AG10803 (cell line): ENCODE measurements at places on chromosomes 3 and 15.

DNA sequence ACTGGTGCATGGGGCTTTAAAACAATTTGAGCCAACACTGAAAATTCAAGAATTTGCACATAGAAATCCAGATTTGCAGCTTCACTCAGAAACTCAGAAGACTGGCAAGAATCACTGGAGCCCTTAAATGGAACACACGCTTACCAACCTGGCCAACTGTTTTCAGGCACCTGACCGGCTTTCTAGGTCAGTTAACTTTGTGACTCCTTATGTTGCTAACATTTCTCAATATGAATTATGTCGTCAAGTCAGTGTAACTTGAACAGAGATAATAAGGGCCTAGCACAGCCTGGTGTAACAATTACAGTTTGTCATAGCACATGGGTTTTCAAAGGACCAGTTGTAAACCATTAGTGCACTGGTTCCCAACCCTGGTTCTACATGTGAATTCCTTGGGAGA lies 6.8 kb downstream of the CERS3 start:
- DNase-seq, result no peak

DNA sequence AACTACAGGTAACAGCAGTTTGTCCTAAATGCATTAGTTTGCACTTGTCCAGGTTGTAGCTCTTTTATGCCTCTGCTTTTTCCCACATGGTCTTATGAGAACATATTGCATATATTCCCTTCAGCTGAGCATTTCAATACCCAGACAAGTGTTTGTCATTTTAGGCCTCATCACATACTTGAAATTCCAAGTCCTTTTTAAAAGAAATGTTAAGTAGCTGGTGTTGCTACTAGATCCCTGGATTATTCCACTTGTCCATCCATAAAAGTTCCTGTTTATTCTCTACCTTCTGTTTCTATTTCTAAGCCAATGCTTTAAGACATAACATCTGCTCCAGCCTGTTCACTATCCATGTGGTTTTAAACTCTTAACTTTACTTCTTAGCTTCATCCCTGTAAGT lies 128.4 kb downstream of the NECTIN3 start:
- DNase-seq, result peak; percentile 54

- DNase-seq, result no peak
Observed at GRCh38 chr3:42773409-42773751, 327 bp upstream of the CCDC13 start.

GRCh38 chr3:119500901-119501300 lies 2.6 kb downstream of the TIMMDC1 start:
- no peak for DNase-seq

DNA sequence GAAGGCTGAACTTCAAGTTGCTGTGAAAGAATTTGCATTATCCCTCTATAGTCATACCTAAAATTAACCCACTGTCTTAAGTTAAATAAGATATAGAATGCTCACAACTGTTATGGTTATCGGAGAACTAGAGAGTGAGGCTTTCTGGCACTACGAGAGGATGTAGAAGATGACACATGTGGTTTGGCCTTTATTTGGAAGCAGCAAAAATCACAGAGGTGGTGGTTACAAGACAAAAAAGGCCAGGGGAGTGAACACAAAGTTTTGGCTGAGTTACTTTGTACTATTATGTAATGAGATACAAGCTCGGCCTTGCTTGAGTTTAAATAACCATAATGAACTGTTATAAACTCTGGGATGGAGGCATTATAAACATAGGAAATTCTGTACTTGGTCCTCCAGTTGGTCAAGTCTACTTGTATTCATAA lies 78.3 kb upstream of the ICE2 start:
- no peak for DNase-seq

- no peak for DNase-seq
Observed at GRCh38 chr3:187966096-187966495, 187.9 kb upstream of the LPP start.

DNA sequence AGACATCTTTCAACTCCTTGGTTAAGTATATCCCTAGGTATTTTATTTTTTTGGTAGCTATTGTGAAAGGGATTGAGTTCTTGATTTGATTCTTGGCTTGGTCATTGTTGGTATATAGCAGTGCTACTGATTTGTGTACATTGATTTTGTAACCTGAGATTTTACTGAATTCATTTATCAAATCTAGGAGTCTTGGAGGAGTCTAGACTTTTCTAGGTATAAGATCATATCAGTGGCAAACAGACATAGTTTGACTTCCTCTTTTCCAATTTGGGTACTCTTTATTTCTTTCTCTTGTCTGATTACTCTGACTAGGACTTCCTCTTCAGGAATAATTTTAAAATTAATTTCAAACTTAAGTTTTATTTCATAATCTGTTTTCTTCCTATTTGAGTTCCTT lies 125.2 kb downstream of the OCA2 start:
- DNase-seq, result no peak

- no peak for DNase-seq
Observed at GRCh38 chr3:129482721-129483120, 42.7 kb downstream of the IFT122 start.

- DNase-seq, result no peak
Observed at GRCh38 chr3:147160984-147161383, 245.4 kb downstream of the ZIC4 start.

DNA sequence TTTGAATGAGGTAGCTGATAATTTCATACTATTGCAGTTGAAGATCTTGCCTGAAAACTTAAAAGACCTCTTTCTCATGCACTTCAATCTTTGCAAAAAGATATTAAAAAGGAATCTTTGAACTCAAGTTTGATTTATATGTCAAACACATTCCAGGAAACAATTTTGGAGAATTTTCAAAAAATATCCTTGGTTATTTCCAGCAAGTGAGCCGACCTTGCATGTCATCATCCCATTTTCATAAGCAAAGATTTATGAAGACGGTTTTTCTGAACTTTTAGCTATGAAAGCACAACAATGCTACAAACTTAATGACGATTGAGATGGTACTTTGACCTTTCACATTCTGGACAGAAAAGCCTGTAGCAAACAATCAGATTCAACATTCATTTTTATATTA lies 95.6 kb downstream of the RFX7 start:
- peak; percentile 11 for DNase-seq

DNA sequence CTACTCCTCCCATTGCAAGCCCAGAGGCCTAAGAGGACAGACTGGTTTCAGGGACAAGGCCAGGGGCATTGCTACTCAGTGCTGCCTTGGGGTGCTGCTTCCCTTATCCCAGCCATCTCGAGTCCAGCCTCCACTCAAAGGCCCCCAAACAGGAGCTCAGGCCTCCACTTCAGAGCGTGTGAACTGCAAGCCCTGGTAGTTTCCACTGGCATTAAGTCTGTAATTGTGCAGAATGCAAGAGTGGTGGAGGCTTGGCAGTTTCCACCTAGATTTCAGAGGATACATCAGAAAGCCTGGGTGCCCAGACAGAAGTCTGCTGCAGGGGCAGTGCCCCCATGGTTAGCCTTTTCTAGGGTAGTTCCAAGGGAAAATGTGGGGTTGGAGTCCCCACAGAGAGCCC lies 192.8 kb upstream of the ST8SIA2 start:
- no peak for DNase-seq

- no peak for DNase-seq
Observed at GRCh38 chr15:35757361-35757760, 211.4 kb upstream of the DPH6 start.

- DNase-seq, result no peak
Observed at GRCh38 chr15:31341496-31342195, 15.0 kb downstream of the KLF13 start.

GRCh38 chr15:84761607-84762131 lies 13.3 kb downstream of the ZNF592 start:
- DNase-seq, result no peak

- DNase-seq, result no peak
Observed at GRCh38 chr3:142645236-142645793, 49.1 kb downstream of the PLS1 start.

DNA sequence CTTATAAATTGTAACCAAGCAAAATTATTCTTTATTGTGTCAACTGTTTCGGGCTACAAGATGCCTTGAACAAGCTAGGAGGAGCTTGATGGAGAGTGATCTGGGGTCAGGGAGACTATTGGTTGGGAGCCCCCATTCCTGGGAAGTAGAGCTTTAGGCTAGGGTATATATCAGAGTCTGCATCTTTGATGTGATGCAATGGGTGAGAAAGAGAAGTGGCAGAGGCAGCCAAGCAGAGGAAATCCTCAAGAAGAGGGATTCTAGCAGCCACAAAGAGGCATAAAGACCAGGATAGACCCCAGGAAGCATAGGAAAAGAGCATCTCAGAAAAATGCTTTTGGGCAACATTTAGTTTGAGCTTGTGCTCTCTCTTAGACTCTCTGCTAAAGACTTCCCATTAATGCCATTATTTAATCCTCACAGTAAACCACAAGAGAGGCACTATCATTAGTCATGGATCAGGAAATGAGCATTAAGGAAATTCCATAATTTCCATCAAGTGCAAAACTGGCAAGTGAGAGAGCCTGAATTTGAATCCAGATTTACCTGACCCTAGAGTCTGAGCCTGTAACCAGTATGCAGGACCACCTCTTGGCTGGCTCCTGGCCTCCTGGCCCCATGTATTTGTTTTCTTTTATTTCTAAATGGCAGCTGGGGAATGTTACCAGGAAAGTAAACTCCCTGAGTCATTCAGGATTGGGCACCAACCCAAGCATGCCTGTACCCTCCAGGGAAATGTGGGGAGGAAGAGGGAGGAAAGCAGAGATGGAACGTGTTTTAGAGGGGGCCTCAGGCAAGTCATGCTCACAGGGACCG lies 118.7 kb downstream of the RPL22L1 start:
- DNase-seq, result peak; percentile 93

GRCh38 chr3:21839592-21839991 lies 88.6 kb upstream of the ZNF385D start:
- peak; percentile 90 for DNase-seq

DNA sequence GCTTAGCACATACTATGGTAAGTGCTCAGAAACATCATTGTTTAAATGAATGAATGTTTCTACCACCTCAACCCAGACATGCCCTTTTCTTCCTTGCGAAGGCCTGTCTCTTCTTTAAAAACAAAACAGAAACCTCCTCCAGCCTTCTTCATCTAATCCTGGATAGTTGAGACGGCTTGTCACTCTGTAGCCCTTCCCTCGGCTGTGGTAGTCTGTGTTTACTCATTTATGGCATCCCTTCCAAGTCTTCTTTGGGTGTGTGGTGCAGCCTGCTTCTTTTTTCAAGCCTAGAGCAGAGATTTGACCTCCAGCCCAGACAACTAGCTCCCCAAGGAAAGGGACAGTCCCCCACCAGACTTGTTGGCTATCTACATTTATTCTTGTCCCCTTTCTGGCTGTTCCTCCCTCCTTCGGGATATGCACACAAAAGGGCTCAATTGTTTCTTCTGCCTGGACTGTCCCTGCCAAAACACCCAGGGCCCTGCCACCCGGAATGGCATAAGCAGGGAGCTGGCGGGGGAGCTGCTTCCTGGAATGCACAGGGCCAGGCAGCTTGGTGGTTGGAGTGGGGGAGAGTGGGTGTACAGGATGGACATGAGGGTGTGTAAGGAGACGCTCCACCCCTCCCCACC lies 67.8 kb downstream of the ITGA11 start:
- peak; percentile 37 for DNase-seq

GRCh38 chr3:99965681-99966408 lies 148.2 kb downstream of the CMSS1 start:
- DNase-seq, result no peak

GRCh38 chr15:40098489-40099261 lies 10.0 kb downstream of the BMF start:
- DNase-seq, result peak; percentile 90

DNA sequence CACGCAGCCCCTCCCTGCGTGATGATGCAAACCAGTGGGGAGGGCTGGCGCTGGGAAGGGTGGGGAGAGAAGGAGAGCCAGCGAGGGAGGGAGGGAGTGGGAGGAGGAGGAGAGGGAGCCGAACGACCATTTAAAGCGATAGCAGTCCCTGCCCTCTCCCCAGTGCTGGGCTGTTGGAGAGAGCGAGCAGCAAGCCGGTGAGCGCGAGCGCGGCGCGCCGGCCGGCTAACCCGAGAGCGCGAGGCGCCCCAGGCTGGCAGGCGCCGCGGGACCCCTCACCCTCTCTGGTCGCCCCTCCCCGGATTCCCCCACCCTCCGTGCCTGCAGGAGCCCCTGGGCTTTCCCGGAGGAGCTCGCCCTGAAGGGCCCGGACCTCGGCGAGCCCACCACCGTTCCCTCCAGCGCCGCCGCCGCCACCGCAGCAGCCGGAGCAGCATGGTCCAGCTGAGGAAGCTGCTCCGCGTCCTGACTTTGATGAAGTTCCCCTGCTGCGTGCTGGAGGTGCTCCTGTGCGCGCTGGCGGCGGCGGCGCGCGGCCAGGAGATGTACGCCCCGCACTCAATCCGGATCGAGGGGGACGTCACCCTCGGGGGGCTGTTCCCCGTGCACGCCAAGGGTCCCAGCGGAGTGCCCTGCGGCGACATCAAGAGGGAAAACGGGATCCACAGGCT lies at the start of gene GRM7:
TSS of gene GRM7 (plus strand) at position 162 of the 671 bp plus-strand sequence.
- no peak for DNase-seq

- DNase-seq, result no peak
Observed at GRCh38 chr3:14849638-14850230, 31.0 kb downstream of the FGD5 start.

- DNase-seq, result peak; percentile 71
Observed at GRCh38 chr15:71761649-71762048, 48.7 kb upstream of the NR2E3 start.

DNA sequence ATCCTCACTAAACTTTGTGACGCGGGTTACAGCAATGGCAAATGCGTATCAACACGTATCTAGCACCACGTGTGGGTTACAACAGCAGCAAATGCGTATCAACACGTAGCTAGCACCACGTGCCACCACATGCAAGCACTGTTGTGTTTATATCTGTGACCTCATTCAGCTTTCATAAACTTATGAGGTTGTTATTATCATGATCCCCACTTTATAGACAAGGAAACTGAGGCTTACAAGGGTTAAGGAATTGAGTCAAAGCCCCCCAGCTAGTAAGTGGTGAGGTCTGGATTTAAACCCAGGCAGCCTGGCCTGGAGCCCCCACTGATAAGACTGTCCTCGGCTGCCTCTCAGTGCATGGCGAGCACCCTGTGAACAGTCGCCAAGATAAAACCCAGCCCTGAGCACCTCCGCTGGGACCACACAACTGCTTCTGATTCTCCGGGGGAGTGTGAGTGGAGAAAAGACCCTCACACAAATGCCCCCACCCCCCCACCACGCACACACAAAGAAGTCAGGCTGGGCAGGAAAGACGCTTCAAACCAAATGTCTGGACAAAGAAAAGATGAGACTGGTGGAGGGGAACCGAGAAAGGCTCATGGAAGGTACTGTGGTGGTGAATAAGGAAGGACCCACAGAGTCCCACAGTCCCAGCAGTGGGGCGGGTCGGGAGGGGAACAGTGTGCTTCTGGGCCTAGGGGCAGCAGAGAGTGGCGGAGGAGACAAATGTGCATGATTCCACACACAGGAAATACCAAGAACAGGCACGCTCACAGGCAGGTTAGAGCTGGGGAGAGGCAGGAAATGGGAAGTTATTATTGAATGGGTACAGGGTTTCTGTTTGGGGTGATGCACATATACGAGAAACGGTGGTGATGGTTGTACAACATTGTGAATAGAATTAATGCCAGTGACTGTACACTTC lies 173.4 kb downstream of the XXYLT1 start:
- no peak for DNase-seq

DNA sequence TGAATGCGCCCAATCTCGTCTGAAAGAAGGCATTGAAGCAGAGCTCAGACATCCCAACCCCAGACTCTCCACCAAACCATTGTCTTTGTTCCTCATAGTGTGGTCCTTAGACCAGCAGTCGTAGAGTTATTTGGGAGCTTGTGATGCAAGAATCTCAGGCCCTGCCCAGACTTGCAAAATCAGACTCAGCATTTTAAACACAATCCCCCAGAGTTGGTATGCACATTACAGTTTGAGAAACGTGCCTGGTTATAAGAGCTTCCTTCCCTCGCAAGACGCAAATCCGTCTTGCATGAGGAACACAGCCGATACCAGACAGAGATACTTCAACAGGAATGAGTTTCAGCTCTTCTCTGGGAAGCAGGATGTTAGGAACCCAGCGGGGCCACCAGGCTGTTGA lies 38.9 kb upstream of the IREB2 start:
- peak; percentile 52 for DNase-seq
